ENCODE measurements at places on chromosomes 13 and 19. TPM values are rescaled to one million over a fixed set of nuclear protein-coding genes. Genes with fewer than 3 reads are reported as not detected.

GRCh38 chr19:34731019-34731829, 2.8 kb upstream of the ZNF181 start:
- no peak for DNase-seq

DNA sequence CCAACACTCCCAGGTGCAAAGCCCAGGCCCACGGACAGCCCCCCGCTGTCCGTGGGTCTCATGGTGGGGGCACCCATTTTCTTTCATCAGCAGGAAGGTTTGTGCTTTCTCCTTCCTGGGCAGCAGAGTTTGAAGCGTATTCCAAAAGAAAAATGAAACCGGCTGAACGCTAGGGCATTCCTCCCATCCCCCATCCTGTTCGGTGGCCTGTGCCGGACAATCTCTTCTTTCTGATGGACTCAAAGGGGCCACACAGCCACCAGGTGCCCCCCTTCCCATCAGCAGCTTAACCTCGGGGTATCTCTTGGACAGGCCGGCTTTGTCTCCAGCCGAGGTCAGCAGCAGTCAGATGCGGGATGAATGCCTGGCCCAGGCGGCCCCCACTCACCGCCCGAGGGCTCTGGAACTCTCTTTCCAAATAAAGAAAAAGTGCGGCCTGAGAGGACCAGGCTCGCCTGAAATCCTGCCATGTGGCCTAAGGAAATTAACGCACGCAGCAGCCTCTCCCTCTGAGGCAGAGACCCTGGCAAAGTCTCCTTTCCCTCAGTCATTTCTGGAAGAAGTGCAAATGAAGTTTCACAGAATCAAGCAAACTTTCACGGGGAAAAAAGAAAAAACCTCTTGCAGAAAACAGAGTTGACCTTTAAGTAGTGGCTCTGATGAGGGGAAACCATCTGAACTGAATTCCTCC, 67.8 kb downstream of the RASA3 start:
- DNase-seq: no peak

The KASH5 gene
- total RNA-seq: not detected

The ZNF837 gene
- 2.4 TPM for total RNA-seq

All from frontal cortex (tissue), 4 donors.